ENCODE measurements at places on chromosomes 12 and 14. TPM values are rescaled to one million over a fixed set of nuclear protein-coding genes. Genes with fewer than 3 reads are reported as not detected.

The GPR135 gene
- 3.9 TPM for total RNA-seq

GRCh38 chr14:75242546-75243273 lies 35.9 kb upstream of the FOS start:
- H3K27ac ChIP-seq: no peak overlapping the region
- no peak overlapping the region for H3K4me3 ChIP-seq
- H3K36me3 ChIP-seq: no peaks in the 10 kb centered on the region
- no peaks in the 10 kb centered on the region for H3K27me3 ChIP-seq

DNA sequence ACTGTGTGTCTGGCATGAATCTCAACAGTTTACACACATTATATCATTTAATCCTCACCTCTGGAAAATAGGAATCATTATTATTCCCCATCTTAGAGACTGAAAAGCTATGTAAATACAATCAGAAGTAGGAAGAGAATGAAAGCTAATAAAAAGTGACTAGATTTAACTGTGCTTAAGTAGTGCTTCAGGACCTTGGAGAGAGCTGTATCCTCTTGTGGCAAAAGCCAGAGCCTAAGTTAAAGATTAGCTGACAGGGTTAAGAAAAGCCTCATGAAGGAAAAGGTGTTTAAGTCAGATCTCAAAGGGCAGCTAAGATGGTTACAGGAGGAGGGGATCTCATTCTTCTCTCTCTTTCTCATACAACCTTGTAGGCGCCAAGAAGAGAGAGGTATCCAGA lies 65.3 kb upstream of the TMEM233 start:
- H3K27ac ChIP-seq: no peak overlapping the region
- H3K36me3 ChIP-seq: no peaks in the 10 kb centered on the region
- H3K27me3 ChIP-seq: peaks cover 34% of the 10 kb centered on the region
- no peaks in the 10 kb centered on the region for H3K4me1 ChIP-seq
- DNase-seq: no peak

The ABCD4 gene
- 45.3 TPM for total RNA-seq

- H3K4me3 ChIP-seq: no peak overlapping the region
- peaks cover 9% of the 10 kb centered on the region for H3K27me3 ChIP-seq
- no peak for DNase-seq
- no peaks in the 10 kb centered on the region for H3K4me1 ChIP-seq
- no peaks in the 10 kb centered on the region for H3K36me3 ChIP-seq
These were observed 149.5 kb upstream of the PELI2 start for GRCh38 chr14:55968741-55969140.
